ENCODE measurements at places on chromosomes 6 and 20.
A peak's percentile ranks its signal among the peaks of the same experiment; 100 is the strongest.

GRCh38 chr20:3000852-3001523 lies 42.4 kb upstream of the GNRH2 start:
- peak; percentile 33 for DNase-seq

DNA sequence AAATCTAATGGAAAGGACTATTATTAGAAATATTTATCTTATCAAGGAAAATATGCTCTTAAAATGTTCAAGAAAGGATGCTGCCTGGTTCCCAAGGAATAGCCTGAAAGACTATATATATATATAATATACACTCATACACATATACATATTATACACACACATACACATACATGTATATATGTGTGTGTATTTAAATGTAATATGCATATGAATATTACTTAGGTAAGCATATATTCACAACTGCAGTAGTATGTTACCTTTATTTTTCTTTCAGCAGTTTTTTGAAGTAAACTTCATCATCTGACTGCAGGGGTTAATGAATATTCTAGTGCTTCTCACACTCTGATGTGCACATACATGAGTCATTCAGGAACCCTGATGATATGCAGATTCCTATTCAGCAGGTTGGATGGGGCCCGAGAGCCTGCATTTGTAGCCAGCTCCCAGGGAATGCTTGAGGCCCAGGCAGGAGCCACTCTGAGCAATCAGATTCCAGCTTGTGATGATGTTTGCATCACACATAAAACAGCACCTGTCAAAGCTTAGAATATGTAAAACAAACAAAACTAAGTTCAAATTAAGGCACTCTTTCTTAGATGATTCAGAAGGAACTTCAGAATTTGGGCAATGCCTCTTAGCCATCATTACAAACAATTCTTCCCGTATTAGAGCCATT lies 16.1 kb downstream of the MYLK4 start:
- DNase-seq = no peak

DNA sequence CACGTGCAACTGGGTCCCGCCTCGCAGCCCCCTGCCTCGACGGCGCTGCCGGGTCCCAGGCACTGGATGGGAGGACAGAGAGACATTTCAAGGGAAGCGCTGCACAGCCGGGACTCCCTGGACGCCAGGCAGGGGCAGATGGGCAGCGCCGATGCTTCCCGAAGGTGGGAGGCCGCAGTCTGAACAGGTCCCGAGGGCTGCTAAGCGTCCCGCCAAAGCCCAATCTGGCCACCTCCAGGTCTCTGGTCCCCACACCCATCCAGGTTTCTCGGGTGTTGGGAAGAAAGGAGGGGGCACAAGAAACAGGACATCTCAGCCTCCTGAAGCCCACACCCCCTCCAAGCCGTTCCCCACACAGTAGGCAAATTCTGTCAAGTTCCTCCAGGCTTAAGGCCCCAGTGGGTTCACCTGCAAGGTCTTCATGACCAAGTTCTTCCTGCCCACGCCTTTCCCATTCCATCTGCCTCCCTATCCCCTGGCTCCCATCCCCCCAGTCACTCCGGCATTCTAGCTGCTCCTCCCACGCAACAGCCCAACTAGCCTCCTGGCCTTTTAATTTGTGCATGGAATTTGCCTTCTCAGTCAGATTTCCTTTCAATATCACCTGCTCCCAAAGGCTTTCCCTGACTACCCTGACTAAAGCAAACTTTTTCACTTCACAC lies 5.4 kb upstream of the CPXM1 start:
- no peak for DNase-seq

GRCh38 chr6:144619966-144620365 lies 334.8 kb downstream of the UTRN start:
- no peak for DNase-seq

GRCh38 chr20:34676642-34677373 lies at the start of gene PIGU:
TSS of gene PIGU (minus strand) at chr20:34677092. CDS start at chr20:34677085, 7 bp downstream.
- peak; percentile 91 for DNase-seq

DNA sequence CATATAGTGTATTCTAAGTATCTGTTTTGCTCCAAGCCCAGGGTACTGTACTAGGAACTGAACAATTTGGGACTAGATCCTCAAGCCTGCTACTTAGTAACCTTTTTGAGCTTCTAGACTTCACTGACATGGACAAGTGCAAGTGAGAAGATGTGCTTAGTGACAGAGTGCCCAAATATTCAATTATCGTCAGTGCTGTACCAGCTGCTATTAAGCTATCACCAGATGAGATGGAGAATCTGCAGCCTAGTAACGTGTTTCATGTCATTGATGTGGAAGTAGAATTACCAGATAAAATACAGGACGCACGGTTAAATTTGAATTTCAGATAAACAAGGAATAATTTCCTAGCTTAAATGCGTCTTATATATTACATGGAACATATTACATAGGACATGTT lies 218.3 kb downstream of the ARID1B start:
- DNase-seq = no peak

- no peak for DNase-seq
Observed at GRCh38 chr6:119669221-119669620, 319.7 kb upstream of the MAN1A1 start.

Data from fibroblast of skin of abdomen (primary cell).